ENCODE measurements at places on chromosomes 3 and 15.

GRCh38 chr3:19815805-19816204 is 118.2 kb downstream of the EFHB start:
- no peak for DNase-seq

DNA sequence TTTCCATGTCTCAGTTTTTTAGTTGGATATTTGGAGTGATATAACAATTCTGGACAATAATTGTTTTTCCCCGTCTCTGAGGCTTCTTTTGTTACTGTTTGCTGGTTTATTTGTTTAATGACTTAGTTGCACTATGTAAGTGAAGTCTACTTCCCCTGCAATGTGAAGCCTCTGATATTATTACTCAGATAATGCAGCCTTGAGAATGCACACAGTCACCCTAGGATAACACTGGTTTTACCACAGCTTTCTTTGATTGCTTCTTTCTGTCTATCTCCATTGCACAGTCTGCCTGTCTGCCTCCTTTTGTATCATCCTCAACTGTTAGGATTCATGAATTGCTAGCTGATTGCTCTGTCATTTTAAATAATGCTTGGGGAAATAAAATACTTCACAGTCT is 208.7 kb upstream of the ROBO1 start:
- DNase-seq, result no peak

- no peak for DNase-seq
These were observed 300.2 kb upstream of the GPR149 start for GRCh38 chr3:154730186-154730585.

GRCh38 chr15:56491110-56491722 is 26.3 kb upstream of the MNS1 start:
- peak; percentile 28 for DNase-seq

GRCh38 chr15:85582131-85583079 is 202.0 kb downstream of the AKAP13 start:
- no peak for DNase-seq

- no peak for DNase-seq
These were observed 4.6 kb upstream of the UQCRC1 start for GRCh38 chr3:48614044-48614443.

- DNase-seq, result peak; percentile 89
These were observed 8.7 kb downstream of the SEMA3F start for GRCh38 chr3:50163572-50164455.

- no peak for DNase-seq
These were observed 45.4 kb upstream of the RAD18 start for GRCh38 chr3:9008550-9009255.

GRCh38 chr15:25679492-25679891 is 183.6 kb downstream of the ATP10A start:
- no peak for DNase-seq

DNA sequence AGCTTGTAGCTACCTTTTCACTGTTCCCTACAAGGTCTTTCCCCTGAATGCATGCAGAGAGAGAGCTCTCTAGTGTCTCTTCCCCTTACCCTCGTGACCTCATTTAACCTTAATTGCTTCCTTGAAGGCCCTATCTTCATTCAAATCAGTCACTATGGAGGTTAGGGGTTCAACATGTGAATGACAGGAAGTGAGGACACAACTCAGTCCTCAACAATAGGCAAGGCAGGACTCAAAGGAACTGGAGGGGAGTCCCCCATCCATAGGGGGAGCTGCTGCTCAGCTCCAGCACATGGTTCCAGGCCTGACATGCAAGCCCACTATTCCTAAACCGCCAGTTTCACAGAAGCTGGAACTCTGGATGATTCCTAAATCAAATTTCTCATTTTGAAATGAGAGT is 33.8 kb upstream of the GYG1 start:
- no peak for DNase-seq

GRCh38 chr3:72274493-72275330 is 489.8 kb upstream of the PROK2 start:
- no peak for DNase-seq

GRCh38 chr3:12439161-12439940 is 44.9 kb upstream of the TSEN2 start:
- DNase-seq, result no peak

DNA sequence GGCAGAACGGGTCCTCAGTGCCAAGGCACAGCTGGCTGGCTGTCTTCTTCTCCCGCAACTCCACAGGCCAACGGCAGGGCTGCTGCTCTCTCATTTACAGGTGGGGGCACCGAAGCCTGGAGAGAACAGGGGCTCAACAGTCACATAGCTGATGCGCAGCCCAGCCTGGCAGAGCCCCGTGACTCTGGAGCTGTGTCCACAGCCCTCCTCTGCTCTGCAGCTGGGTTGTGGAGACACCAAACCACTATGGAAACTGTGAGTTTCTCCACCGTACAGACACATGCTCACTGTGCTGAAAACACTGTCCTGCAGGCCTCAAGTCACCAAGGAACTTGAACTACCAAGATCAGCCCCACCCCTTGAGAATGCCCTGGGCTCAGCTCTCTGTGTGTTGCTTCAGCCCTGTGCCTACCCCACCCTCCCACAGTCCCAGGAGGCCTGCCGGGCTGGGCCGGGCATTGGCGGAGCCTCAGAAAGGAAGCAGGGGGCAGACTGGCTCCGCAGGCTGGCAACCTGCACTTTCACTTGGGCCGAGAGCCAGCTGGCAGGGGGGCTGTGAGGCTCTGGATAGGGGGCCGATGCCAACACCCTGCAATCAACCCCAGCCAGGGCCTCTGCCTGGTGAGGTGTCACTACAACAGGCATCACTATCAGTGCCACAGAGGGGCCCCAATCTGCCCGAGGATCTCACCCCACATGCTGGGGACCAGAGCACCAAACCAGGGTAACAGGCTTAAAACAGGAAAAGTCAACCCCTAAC is 113.7 kb upstream of the RPL32 start:
- DNase-seq, result no peak

DNA sequence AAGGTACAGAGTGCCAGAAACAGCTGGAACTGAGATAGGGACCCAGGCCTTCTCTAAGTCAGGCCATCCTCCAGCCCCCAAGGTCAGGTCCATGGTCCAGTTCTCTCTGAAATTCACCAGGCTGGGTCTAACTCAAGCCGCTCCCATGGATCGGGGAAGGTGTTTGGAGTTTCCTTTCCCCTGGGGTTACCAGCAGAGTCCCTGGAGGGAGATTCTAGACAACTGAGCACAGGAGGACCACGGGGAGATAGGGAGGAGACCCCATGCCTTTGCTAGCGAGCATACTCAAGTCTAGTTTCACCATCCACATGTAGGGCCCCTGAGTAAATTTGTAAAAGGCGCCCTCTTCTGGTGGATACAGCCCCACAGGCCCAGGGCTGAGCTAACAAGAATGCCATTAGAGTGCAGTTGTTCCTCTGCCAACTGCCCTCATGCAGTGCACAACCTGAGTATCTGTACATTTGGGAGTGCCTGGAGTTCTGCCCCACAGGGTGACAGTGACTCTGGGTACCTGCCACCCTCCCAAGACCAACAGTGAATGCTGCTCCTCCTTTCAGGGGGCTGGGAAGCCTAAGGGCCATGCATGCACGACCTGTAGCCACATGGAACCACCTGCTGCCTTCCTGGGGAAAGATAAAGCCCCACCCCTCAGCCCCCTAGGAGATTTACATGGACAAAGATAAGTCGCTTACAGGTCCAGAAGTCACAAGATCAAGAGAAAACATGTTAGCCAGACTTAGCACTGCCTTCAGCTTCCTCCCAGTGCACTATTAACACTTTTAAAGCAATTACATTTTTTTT is 89.0 kb downstream of the IQSEC1 start:
- no peak for DNase-seq

GRCh38 chr3:13865581-13865980 is 14.3 kb downstream of the WNT7A start:
- DNase-seq, result no peak

- no peak for DNase-seq
These were observed 123.8 kb downstream of the B3GALNT1 start for GRCh38 chr3:160981217-160981938.

DNA sequence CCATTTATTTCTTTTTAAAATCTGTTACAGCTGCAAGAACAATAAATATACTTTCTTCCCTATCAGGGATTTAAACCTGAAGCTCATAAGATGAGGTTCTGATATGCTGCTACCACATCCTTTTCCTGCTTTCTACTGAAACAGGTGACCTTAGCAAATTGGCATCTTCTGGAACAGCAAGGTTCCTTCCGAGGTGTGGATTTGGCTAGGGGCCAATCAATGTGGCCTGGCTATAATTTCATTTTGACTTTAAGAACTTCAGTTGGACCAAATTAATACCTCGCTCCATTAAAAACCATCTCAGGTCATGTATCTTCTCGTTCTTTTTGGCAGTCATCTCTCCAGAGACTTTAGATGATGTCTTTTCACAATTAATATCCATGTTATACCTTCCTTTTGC is 53.4 kb upstream of the C3orf80 start:
- DNase-seq, result no peak

- DNase-seq, result no peak
These were observed 164.3 kb downstream of the FNDC3B start for GRCh38 chr3:172203522-172204258.

DNA sequence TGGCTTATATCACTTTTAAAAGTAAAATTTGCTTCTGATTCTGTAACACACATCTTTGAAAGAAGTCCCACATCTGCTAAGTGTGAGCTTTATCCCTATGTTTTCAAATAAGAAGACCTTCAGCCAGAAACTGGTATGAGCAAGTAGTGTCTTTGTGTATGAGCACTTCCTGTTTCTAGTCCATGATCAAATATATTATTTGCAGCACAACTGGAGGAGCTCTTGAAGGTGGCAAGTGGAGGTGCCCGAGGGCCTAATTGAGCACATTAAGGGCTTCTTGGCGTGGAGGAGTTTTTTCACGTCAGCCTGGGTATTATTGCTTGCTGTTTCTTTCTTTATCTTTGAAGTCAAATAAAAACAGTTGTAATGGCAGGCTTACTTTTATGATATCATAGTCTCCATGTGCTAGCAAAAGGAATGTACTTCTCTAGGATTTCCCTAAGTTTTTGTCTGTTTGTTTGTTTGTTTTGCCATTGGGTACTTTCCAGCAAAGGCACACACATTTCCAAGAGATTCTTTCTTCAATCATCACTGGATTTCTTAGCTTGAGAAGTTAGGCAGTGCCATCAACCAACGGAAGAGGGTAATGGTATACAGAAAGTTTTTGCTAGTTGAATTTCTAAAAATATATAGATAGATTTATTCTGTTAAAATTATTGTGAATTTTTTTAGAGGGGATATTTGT is 68.1 kb downstream of the MEIS2 start:
- DNase-seq, result no peak

DNA sequence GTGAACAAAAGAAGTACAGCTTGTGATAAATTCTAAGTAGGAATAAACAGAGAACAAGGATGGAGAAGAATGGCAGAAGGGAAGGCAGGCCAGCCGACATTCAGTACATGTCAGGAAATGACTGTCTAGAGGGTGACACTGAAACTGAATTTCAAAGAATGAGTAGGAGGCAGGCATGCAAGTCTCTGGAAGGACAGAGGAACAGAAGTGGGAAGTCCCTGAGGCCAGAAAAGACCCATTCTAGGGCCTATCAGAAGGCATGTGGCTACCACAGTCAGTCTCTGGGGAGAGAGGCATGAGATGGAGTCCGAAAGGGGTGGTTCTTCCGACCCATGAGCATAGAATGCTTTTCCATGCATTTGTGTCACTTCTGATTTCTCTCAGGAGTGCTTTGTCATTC is 243.5 kb upstream of the UBE2E2 start:
- DNase-seq, result no peak

DNA sequence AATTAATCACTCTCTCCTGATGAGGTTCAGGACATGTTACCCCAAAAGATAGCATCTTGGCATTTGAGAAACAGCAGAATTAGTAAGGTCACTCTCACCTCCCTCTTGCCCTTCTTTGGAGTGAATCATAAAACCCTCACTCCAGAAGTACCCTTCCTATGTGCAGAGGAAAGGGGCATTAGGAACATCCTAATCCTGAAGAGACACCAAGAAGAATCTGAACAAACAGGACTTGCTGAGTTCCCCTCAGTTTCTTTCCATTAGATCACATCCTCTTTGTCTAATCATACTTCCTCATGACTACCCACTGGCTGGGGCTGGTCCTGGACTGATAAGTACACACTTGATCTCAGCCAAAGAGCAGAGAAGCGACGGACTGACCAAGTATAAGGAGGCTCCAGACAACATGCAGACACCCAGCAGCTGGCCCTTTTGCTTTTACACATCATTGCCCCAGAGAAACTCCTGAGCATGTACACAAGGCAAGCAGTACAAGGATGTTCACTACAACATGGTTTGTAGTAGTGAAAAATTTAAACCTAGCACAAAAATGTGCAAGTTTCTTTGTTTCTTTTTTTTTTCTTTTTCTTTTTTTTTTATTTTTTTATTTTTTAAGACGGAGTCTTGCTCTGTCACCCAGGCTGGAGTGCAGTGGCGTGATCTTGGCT is 15.0 kb upstream of the TM6SF1 start:
- DNase-seq, result no peak

GRCh38 chr15:99275525-99276128 is 24.3 kb downstream of the LRRC28 start:
- no peak for DNase-seq

GRCh38 chr3:54193093-54193492 is 70.7 kb downstream of the CACNA2D3 start:
- DNase-seq, result no peak

- no peak for DNase-seq
These were observed 213.3 kb downstream of the SLC9A9 start for GRCh38 chr3:143634991-143635390.

DNA sequence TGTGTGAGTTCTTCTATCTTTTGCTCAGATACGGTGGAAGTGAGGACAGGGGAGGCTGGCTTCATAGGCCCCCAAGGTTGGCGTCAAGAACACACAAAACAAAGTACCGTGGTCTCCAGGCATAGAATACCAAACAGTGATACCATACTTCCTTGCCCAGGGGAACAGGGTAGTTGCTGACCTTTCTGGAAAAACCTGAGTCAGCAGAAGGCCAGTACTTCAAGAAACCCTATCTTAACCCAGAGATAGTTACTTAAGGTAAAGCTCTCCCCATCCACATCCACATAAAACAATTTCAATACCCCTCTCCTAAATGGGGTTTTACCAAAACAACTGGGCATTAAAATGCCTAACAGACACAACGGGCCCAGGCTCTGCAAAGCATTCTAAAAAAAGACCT is 29.6 kb upstream of the RPS17 start:
- no peak for DNase-seq

DNA sequence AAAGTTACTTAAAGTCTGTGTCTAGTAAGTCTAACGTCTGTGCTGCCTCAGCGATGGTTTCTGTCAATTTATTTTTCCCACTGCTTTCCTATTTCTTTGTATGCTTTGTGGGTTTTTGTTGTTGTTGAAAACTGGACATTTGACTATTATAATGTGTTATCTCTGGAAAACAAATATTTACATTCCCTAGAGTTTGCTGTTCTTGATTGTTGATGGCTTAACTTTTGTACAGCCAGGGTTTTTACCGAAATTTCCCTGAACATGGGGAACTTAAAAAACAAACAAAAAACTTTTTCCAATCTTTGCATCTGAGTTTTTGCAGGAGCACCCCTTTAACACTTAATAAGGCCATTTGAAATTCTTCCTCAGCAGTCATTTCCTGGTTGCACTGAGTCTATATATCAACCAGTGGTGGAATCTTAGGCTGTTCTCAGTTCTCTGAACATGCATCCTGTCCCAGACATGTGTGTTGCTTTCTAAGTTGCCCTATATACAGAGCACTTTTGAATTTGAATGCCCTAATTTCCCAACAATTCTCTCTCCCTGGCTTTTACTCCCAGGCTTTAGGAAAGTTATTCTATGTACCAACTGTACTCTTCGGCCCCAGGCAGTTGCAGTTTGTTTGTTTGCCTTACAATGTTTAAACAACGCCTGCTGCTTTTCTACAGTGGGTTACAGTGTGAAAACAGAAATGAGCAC is 11.8 kb upstream of the PIAS1 start:
- DNase-seq, result no peak

- DNase-seq, result no peak
These were observed 56.2 kb downstream of the ATP2C1 start for GRCh38 chr3:130950124-130950523.

GRCh38 chr3:4981294-4981664 is 2.0 kb downstream of the BHLHE40 start:
- no peak for DNase-seq

Data from amniotic stem cell (primary cell).